Right ventricle myocardium superior (tissue), 1 donor: ENCODE measurements at places on chromosomes 3 and 15. TPM values are rescaled to one million over a fixed set of nuclear protein-coding genes. Genes with fewer than 3 reads are reported as not detected.

PLCH1 gene
- 1.3 TPM for total RNA-seq

GRCh38 chr3:61808526-61808925 lies 247.2 kb downstream of the PTPRG start:
- peak; percentile 76 for DNase-seq

- no peak for DNase-seq
These were observed 114.7 kb downstream of the GADL1 start for GRCh38 chr3:30779686-30780287.

DNA sequence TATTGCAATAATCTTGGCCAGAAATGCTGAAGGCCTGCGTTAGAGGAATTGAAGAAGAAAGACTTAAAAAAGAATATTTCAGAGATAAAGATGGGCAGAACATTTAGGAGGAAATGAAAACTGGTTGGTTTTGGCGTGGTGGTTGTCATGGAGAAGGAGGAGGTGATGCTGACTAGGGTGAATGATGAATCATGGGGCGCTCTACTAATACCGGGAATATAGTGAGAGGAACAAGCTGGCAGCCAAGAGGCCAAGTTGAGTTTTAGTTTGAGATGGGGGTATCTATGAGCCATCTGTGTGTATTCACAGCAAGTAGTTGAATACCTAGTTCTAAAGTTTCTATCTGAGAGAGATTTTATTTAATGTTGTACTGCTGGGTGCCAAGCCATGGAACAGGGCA lies 6.8 kb upstream of the GAP43 start:
- DNase-seq = no peak

DNA sequence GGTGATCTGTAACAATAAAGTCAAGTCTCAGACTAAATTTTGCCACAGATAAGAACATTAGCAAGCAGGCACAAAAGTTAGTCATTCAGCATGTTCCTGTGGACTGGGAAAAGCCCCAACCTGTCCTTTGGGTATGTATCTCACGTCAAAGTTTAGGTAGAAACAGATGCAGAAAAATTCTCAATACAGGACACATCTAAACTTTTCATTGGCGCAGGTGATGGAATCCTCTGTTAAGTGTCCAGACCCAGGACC lies 120.6 kb downstream of the ATG7 start:
- no peak for DNase-seq
